ENCODE measurements at places on chromosomes 2 and 18.

- no peak for DNase-seq
These were observed 226.1 kb upstream of the CCDC68 start for GRCh38 chr18:55185391-55185790.

- no peak for DNase-seq
These were observed 133.7 kb downstream of the GALNT3 start for GRCh38 chr2:165660361-165660760.

DNA sequence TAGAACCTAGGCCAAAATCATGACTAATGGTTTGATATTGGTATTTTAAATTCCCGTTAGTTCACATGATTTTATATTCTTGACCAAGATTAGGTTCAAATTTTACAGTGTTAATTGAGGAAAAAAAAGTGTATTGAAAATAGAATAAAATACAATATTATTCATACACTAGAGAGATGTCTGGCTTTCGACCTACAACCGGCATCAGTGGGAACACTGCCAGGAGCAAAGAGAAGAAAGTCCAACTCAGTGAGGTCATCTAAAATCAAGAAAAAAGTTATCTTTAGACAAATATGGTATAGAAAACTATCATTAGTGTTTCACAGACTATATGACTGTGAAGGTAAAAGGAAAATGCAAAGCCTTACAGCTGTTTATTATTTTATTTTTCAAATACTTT lies 81.5 kb downstream of the PIGN start:
- DNase-seq, result no peak

DNA sequence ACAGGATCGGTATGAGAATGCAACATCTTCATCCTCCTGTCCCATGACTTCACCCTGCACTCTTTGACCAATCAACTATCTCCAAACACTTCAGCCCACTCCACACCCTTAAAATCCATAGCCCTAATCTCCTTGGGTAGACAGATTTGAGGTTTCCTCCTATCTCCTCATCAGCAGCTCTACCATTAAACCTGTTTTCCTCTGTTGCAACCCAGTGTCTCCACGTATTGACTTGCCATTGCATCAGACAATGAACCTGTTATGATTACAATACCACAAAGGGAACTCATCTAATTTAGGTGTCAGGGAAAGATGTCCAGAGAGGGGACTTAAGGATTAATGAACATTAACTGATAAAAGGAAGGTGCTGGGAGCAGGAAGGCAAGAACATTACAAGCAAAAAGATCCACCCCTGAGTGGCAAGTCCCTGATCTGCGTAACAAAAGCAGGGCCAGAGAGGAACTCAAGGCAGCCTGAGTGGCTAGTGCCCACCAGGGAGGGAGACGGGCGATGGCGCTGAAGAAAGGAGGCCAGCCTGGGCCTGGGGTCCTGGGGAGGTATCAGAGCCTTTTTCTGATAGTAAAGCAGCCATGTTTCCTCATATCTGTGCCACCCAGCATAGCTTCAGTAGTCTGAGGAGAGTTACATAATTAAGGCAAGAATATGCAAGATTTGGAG lies 44.6 kb downstream of the AKAIN1 start:
- no peak for DNase-seq

- DNase-seq, result peak; percentile 0
These were observed 88.7 kb downstream of the HDAC4 start for GRCh38 chr2:239312081-239312511.

DNA sequence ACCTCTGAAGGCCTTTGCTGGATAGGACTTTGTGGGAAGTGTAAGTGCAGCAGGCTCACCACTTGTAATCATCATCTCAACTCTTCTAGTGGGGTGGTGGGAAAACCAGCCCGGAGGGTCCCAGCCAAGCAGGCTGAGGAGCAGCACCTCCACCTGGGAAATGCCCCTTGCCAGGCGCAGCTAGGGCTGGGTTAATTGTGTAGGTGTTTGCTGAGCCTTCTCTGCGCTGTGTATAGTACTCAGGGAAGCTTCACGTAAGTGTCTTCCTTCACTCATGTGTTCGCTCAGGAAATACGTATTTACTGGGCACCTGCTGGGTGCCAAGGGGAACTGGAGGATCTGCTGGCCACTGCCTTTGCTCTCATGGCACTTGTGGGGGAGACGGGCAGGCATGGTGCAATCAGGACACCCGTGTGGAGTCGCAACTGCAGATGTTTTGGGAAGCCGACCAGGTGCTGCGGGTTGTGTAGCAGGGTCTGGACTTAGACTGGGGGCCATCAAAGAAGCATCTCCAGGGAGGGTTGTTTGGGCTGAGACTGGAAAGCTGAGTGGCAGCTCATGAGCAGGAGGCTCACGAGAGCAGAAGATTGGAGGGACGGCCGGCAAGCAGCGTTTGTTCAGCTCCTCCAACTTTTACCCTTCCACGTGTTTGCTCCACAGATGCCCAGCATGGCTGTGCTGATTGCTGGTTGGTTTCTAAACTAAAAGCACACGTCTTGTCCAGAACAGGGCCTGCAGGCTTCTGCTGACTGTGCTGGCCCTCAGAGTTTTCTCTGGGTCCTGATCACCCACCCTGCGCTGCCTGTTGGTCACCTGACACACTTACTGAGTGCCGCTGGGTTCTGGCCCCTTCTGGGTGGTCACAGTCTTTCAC lies 164.6 kb downstream of the LDLRAD4 start:
- no peak for DNase-seq

DNA sequence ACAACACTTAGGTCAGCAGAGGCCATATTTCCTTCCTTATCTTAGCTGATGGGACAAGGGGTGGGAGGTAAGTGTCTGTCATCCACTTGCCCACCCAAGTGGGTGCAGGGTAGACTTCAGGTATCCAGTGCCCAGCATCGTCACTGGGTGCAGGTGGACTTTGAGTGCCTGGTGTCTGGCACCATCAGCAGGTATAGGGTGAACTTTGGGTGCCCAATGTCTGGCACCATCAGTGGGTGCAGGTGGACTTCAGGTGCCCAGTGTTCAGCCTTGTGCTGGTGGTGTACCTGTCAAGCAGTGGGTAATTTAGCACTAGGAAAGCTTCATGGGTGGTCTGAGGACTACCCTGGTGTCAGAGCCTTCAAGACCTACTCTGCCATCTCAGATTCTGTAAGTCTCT lies 175.6 kb downstream of the SEPTIN10 start:
- DNase-seq, result no peak

- DNase-seq, result no peak
These were observed 52.9 kb downstream of the PPP1R1C start for GRCh38 chr2:182038576-182038975.

- DNase-seq, result no peak
These were observed 119.4 kb downstream of the GREB1L start for GRCh38 chr18:21361307-21361880.

GRCh38 chr18:62658028-62658427 lies 57.3 kb upstream of the PHLPP1 start:
- no peak for DNase-seq

- no peak for DNase-seq
These were observed 12.0 kb upstream of the TFPI start for GRCh38 chr2:187566266-187566665.

- no peak for DNase-seq
These were observed 518.3 kb downstream of the XIRP2 start for GRCh38 chr2:167406558-167406957.

- peak; percentile 31 for DNase-seq
These were observed 199.4 kb downstream of the ZEB2 start for GRCh38 chr2:144320491-144320890.

- no peak for DNase-seq
These were observed 75.8 kb downstream of the ZEB2 start for GRCh38 chr2:144443837-144444817.

GRCh38 chr2:190794790-190795189 lies 85.8 kb upstream of the GLS start:
- no peak for DNase-seq

GRCh38 chr18:8045884-8046281 lies 478.8 kb downstream of the PTPRM start:
- peak; percentile 33 for DNase-seq

DNA sequence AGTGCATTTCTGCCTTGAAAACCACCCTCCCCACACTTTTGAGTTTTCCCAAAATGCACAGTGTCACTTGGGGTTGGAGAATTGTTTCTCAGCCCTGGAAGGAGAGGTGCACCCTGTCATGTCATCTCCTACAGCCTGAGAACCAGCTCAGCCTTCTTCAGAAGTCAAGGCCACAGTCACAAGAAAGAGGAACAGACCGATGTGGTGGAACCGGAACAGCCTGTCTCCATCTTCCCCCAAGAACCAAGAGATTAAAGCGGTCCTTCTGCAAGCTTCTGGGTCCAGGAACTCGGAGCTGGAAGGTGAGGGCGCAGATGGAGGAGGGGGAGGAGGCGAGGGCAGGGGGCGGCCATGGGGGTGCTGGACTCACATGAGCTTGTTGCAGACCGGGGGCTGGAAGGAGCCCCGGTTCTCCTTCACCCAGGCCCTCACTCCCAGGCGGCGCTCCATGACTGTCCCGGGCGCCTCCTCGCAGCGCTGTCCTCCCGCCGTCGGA lies 248 bp downstream of the HAAO start:
- no peak for DNase-seq

- no peak for DNase-seq
These were observed 198.7 kb downstream of the CDH20 start for GRCh38 chr18:61531891-61532290.

GRCh38 chr2:233081232-233081730 lies 21.1 kb downstream of the INPP5D start:
- peak; percentile 52 for DNase-seq

DNA sequence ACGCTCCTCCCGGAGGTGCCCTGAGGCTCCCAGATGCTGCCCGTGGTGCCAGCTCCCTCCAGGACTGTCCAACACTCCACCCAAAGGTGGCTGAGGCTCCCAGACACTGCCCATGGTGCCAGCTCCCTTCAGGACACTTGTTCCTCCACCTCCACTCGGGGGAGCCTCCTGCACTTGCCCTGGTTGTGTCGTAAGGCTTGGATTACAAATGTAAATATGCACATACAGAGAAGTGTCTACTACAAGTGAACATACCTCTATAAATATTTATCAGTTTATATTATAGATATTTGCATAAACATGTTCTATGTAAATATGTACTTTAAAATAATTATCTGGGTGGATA lies 143.3 kb downstream of the PXDN start:
- DNase-seq, result no peak

DNA sequence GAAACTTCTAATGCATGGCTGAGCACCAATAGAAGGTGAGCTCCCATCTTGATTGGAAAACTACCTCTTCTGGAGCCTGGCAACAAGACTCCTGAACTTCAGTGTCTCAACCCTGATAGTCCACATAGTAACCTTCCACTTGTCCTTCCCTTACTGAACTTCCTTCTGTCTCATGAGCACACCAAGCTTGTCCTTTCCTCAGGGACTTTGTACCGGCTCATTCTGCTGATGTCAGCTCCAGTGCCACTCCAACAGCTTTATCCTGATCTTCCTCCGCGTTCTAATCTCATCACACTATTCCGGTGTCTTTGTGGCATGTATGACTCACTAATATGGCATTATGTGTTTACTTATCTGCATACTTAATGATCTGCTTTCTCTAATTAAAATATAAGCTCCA lies 862.0 kb upstream of the ID2 start:
- DNase-seq, result no peak

DNA sequence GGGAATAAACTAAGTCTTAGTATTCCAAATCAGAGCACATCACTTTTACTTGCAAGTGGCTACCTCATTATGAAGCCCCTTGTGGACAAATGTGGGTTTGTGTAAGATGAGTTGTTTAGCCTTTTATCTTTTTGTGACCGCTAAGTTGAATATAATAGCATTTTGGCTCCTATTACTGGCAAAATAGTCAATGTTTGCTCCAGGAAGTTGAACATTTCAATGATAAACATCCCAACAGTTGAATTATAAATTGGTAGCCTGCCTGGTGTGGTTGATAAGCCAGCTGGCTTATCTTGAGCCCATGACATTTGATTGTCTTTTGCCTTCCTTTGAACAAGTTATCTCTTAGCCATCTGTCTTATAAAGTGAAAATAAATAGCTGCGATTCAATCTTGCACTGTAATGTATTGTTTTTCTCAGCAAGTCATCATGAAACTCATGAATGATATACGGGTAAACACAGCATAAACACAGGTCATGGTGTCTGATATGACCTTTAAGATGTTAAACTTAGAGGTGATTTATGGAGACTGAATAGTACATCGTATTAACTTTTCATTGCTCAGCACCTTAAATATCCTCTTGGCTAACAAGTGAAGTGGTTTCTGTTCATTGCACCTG lies 338.4 kb downstream of the SOCS6 start:
- no peak for DNase-seq

- no peak for DNase-seq
These were observed 267.8 kb upstream of the TRIB2 start for GRCh38 chr2:12448846-12449505.

GRCh38 chr2:134181219-134181618 lies 72.7 kb upstream of the MGAT5 start:
- no peak for DNase-seq

GRCh38 chr2:233168445-233168844 lies 83.0 kb upstream of the ATG16L1 start:
- no peak for DNase-seq

DNA sequence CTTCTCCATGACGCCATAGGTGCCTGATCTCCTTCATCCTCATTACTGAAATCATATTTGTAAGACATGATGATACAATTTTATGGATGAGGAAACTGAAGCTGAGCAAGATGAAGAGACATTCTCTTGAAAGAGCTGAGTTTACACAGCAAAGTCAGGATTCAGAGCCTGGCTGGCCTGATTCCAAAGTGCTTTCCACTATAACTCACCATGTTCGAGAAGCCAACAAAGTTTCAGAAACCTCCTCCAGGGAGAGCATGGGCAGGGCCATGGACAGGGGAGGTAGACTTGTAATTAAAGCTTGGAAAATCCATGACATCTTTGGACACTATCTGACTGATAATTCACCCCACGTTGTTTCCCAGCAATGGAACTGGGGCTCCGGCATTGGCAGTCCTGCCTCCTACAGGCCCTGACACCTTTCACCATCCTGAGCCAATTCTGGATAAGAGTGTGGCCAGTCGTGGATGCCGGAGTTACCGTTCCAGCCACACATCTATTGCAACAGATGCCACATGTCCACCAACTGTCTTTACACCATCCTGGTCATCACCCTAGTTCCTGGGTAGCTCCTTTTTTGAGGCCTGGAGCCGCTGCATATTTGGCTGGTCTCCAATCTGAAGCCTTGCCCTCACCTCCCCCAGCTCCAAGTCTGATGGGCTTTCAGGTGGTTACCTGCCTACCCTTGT lies 85.0 kb upstream of the PPP1CB start:
- no peak for DNase-seq

- no peak for DNase-seq
These were observed 158.9 kb downstream of the ATAD2B start for GRCh38 chr2:23767876-23768621.

DNA sequence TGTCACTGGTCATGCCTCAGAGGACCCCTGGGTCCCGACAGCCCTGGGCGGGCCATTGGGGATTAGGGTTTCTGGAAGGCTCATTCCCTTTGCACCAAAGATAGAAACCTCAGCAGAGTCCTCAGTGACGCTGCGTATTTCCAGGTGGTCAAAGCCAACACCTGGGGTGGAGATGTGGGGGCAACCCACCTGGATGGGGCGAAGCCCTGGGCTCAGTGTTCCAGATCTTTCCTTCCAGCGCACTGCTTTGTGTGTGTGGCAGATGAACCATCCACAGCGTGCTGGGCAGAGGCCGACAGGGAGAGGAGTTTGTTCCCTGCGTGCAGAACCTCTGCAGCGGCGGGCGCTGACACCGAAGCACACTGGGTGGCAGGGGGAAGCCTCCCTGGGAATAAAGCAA lies 143.9 kb downstream of the CTIF start:
- DNase-seq, result no peak
